Thymus (tissue), 14 donors: ENCODE measurements at places on chromosomes 7 and 10.
A peak's percentile ranks its signal among the peaks of the same experiment; 100 is the strongest.

- DNase-seq, result no peak
Measured at GRCh38 chr7:97818066-97818663, 54.0 kb downstream of the ASNS start.

GRCh38 chr7:100130608-100131453, 4.1 kb downstream of the MBLAC1 start:
- DNase-seq, result peak; percentile 87

DNA sequence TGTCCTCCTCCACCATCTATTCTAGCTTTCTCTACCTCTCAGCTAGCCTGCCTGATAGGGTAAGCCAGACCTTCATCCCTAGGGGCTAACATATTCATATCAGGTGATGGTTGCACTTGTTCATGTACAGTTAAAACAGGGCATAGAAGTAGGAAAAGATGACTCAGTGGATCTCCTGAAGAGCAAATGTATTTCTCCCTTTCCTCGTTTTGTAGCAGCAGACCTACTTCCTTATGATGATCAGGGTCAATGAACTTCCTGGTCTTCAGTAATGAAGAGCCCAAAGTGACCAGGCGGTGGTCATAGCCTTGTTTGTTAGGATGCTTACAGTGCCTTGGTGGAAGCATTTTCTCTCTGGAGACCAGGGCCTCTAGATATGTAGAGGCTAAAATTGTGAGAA, 6.3 kb downstream of the LIPJ start:
- no peak for DNase-seq

GRCh38 chr7:35694161-35694783, 663 bp downstream of the HERPUD2 start:
- DNase-seq, result no peak

GRCh38 chr7:121562259-121562658, 166.2 kb upstream of the FAM3C start:
- DNase-seq, result no peak

GRCh38 chr7:47095946-47096345, 486.0 kb downstream of the TNS3 start:
- no peak for DNase-seq

- no peak for DNase-seq
Measured at GRCh38 chr7:26995666-26996065, 100.1 kb downstream of the HOXA1 start.

GRCh38 chr10:34575882-34576281, 239.2 kb downstream of the PARD3 start:
- no peak for DNase-seq
